ENCODE measurements at places on chromosomes 6 and 20. TPM values are rescaled to one million over a fixed set of nuclear protein-coding genes. Genes with fewer than 3 reads are reported as not detected.

YTHDF1 gene
- total RNA-seq, result 55.7 TPM

TRIM31 gene
- total RNA-seq, result 1.2 TPM

MUC22 gene
- 0.03 TPM for total RNA-seq

BACH2 gene
- total RNA-seq, result 0.70 TPM

PTCRA gene
- not detected for total RNA-seq

MYCT1 gene
- total RNA-seq, result 0.03 TPM

TTK gene
- total RNA-seq, result 17.1 TPM

PIM1 gene
- 19.4 TPM for total RNA-seq

EDN1 gene
- 45.7 TPM for total RNA-seq

TTPAL gene
- 13.7 TPM for total RNA-seq

TGM3 gene
- 0.03 TPM for total RNA-seq

SERPINB1 gene
- total RNA-seq, result 46.3 TPM

HLA-F gene
- total RNA-seq, result 4.1 TPM

STX11 gene
- total RNA-seq, result 2.3 TPM
